ENCODE measurements at places on chromosomes 7 and 10.

DNA sequence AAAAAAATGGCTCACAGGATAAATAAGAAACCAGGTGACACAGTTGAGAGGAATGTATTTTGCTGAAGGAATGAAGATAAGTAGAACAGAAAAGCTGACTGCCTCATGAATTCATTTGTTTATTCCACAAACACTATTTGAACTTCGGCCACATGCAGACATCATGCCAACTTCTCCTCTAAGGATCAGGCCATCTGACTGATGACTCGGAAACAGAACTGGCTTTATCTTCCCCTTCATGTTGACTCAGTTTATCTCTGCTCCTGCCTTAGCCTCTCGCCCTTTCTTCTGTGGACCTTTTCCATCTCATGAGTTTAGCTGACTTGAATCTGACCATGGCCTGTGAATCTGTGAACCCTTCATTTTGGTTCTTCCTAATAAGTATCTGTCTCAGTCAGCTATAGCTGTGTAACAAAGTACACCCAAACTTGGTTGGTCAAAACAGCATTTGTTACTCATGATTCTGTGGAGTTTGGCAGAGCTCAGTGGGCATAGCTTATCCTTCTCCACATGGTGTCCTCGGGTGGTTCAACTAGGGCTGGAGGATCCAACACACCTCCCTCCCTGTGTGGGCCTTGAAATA lies 44.0 kb upstream of the GRID1 start:
- no peak for DNase-seq

- DNase-seq: no peak
Measured at GRCh38 chr7:130841416-130841815, 107.4 kb upstream of the KLF14 start.

- DNase-seq: no peak
Measured at GRCh38 chr7:130181263-130181605, 24.0 kb downstream of the TMEM209 start.

- no peak for DNase-seq
Measured at GRCh38 chr7:136070736-136071505, 93.8 kb upstream of the MTPN start.

GRCh38 chr7:47561715-47562446 lies 20.0 kb downstream of the TNS3 start:
- no peak for DNase-seq

GRCh38 chr7:74219416-74219815 lies 9.6 kb downstream of the LAT2 start:
- no peak for DNase-seq

DNA sequence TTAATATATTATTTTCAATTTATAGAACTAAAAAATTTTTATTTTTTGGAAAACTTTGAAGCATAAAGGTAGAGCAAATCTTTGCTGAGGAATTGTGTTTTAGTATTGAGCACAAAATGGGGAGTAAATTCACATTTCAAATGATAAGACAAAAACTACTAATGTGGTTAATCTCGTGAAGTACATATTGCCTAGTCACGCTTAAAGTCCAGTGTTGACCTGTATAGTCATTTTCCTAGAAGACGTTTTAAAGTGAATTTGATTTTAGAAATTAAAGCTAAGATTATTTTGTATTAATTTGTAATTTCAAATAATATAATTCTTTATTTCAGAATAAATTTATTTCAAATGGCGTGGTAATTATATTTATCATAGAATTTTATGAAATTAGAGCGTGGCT lies 57.2 kb upstream of the MSRB2 start:
- DNase-seq: no peak

- DNase-seq: no peak
Measured at GRCh38 chr10:87685832-87686574, 26.3 kb downstream of the PAPSS2 start.

GRCh38 chr7:115471891-115472290 lies 550.0 kb downstream of the MDFIC start:
- DNase-seq: no peak

GRCh38 chr7:157691586-157692459 lies 355.0 kb downstream of the DNAJB6 start:
- DNase-seq: no peak

- DNase-seq: no peak
Measured at GRCh38 chr7:27213433-27214238, 13.7 kb upstream of the HOXA13 start.

- peak; percentile 94 for DNase-seq
Measured at GRCh38 chr7:102064361-102065025, 222.2 kb upstream of the SH2B2 start.

DNA sequence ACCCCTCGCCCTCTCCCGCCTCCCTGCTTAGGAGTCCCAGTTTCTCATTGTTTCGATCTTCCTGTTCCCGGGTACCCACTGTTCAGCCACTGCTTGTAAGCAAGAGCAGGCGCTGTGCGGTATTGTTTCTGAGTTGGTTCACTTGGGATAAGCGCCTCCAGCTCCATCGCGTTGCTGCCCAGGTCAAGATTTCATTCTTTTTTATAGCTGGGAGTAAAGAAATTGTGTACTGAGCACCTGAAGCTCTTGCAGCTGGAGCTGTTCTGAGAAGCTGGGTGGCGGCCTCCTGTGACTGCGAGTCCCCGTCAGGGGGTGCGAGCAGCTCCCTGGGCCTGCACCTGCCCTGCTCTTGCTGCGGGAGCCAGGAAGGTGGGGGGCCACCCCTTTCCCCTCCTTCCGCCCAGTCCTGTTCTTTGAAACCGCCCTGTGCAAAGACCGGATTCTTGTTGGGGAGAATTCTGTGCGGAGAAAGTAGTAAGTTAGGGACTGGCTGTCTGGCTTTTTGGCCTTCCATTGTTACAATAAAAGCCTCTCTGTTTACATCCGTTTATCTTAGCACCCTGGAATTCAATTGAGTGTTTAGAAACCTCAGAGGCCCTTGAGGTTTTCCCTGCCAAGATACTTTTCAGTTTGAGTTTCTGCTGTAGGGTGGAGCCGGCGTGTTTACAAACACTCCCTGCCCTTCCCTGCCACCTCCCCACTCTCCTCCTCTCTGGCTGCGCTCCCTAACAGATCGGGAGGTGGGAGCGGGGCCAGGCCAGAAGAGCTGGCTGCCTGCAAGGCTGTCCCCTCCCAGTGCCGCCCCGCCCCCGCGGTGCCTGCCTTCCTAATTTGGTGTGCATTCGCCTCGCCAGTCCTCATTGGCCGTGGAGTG lies 30.8 kb upstream of the AP5Z1 start:
- DNase-seq: peak; percentile 93

GRCh38 chr10:15485684-15486316 lies 114.7 kb upstream of the FAM171A1 start:
- no peak for DNase-seq

GRCh38 chr10:116756277-116756676 lies 13.9 kb upstream of the HSPA12A start:
- no peak for DNase-seq

DNA sequence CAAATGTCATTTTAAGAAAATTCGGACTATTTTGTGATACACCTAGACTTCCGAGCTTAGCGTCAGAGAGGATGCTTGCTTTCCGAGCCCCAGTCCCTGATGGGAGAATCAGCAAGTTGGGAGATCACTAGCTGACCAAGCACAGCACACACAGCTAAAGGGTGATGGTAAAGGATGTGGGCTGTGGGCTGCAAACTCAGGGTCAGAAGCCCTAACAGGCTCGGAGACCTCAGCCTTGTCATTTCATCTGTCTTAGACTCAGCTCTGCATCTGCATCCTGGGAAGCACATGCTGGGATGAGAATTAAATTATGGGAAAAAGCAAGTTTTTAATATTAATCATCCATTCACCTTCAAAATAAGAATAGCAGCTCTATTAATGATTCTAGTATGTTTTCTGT lies 3.3 kb downstream of the CUBN start:
- no peak for DNase-seq

DNA sequence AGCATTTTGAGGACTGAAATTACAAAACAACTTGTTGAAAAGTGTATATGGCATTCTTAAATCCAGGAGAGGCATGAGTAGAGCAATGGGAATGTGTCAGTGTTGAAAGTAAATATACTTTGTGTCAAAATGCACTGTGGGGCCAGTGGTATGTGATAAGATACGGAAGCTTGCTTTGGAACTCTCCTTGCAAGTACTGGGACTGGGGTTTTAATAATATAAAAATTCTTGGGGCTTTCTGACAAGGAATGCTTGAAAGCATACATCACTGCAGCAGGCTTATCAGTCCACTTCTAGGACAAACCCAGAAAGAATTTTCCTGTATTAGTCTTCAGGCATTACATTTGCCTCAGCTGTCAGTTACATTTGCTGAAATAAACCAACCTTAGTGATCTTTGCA lies 472.8 kb upstream of the FZD8 start:
- no peak for DNase-seq

DNA sequence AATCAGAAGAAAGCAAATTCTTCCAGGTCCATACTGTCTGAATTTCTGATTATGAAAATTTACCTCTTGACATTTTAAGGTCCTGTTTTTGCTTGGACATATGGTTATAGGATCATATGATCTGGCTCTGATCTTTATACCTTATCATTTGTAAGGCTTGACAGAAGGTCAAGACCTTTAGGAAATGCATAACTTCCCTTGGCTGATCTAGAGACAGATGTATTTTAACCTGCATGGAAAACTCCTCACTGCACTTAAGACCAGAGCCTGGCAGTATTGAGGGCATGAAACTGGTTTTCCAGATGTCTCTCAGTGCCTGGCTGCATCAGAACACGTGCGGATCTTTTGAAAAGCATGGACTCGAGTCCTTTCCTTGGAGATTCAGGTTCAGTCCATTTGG lies 55.9 kb downstream of the TRRAP start:
- no peak for DNase-seq

GRCh38 chr10:123013456-123014419 lies 4.9 kb downstream of the ACADSB start:
- no peak for DNase-seq

DNA sequence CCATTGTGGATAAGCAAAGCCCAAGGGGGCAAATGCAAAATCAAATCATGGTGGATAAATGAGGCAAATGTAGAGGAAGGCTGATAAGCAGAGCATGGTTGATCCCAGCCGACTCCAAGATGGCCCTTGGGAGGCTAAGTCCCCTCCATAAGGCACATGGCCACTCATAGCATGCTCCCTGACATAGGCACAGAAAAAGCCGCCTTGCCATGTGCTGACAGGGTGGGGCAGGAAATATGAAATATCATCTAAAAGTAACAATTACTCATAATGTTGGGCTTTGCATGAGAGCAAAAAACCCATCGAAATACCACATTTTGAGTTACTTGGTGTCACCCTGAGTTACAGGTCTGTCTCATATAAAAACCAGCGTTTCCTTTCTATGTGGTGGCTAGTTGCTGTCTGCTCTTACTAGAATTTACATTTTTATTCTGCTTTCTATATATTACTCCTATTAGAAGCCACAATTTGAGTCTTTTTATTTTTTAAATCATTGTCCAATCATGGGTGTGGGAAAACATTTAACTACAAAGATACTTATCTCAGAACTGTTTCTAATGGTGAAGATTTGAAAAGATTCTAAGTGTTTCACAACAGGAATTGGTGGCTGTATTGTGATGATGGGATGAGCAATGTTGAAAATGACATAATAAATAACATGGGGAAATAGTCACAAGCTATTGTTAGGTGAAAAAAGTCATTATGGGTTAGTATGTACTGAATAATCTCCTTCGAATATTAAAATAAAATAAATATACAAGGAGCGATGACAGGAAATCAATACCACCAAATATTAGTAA lies 102.7 kb downstream of the CUBN start:
- peak; percentile 62 for DNase-seq

DNA sequence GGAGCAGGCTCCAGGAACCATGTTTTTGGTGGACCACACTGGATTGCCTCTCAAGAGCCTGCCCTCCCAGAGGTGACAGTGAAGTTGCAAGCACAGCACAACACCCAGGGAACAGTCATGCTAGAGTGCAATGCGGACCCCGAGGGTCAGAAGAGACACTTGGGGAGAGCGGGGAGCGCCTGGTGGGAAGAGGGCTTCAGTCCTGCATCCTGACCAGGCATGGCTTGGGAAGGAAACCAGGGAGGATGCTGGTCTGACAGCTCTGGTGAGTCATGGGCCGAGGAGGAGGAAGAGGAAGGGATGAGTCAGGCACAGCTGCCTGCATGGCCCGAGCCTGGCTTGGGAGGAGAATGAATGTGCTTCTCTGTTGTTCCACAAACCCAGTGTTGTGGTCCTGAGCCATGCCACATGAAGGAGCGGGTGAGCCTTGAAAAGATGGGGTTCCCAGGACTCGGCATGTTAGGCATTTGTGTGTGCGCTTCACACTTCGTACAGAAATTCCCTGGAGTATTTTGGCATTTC lies 29.5 kb upstream of the ANKRD2 start:
- DNase-seq: peak; percentile 93

DNA sequence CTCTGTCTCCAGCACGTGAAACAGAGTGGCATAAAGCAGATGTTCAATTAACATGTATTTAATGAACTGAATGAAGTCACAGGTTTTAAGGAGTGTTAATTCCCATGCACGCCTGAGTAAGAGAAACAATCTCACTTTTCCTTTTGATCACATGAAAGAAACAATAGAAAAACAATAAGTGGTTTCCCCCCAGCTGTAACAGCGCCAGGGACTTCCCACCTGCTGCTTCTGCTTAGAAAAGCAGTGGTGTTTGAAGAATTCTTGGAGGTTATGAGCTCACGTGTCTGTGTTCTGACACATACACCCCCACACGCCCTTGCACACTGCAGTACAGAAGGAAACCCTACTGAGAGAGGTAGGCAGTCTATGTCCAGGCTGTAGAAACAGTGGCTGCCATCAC lies 51.3 kb upstream of the FRMD4A start:
- peak; percentile 10 for DNase-seq

DNA sequence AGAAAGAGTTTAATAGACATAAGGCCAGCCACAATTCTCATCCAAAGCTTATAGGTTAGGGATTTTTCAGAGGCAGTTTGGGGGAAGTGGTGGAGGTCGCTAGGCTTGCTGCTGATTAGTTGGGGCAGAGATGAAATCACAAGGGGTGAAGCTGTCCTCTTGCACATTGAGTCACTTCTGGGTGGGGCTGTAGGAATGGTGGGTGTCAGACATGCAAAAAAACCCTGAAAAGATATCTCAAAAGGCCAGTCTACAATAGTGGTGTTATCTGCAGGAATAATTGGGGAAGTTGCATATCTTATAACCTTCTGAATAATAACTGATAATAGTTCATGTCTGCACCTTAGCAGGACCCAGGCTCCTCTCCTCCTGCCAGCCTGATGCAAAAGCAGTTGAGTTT lies 2.1 kb downstream of the FAM24B start:
- DNase-seq: peak; percentile 11

GRCh38 chr7:12864470-12865046 lies 177.1 kb downstream of the ARL4A start:
- no peak for DNase-seq

GRCh38 chr7:16644636-16645592 lies 640 bp downstream of the ANKMY2 start:
- peak; percentile 65 for DNase-seq

DNA sequence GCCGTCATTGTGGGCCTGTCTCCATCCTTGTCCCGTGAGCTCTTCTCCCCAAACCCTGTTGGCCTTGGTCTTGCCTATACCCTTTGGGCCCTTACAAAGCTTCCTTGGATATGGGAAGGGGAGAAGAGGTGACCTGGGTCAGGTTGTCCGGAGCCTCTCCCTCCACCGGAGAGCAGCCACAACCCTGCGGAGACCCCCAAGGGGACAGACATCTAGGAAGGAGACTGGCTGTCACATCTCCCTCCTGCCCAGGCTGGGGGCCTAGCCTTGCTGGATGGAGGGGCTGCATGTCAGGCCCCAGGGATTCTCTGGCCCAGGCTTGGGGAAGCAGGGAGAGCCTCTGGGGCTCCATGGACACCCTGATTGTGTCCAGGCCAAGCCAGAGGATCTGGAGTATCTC lies 11.8 kb downstream of the NACAD start:
- no peak for DNase-seq

All from suppressor macrophage (primary cell).